GM23248 (cell line): ENCODE measurements at places on chromosomes 16 and 17. TPM values are rescaled to one million over a fixed set of nuclear protein-coding genes. Genes with fewer than 3 reads are reported as not detected.

GRCh38 chr17:28937044-28937729 lies 14.1 kb downstream of the PHF12 start:
- DNase-seq: peak; percentile 85
- H3K27ac ChIP-seq: peak overlapping the region; percentile 55
- H3K4me1 ChIP-seq: peaks cover 30% of the 10 kb centered on the region
- no peaks in the 10 kb centered on the region for H3K36me3 ChIP-seq

Gene CCL18
- not detected in 2 replicates for polyA plus RNA-seq

DNA sequence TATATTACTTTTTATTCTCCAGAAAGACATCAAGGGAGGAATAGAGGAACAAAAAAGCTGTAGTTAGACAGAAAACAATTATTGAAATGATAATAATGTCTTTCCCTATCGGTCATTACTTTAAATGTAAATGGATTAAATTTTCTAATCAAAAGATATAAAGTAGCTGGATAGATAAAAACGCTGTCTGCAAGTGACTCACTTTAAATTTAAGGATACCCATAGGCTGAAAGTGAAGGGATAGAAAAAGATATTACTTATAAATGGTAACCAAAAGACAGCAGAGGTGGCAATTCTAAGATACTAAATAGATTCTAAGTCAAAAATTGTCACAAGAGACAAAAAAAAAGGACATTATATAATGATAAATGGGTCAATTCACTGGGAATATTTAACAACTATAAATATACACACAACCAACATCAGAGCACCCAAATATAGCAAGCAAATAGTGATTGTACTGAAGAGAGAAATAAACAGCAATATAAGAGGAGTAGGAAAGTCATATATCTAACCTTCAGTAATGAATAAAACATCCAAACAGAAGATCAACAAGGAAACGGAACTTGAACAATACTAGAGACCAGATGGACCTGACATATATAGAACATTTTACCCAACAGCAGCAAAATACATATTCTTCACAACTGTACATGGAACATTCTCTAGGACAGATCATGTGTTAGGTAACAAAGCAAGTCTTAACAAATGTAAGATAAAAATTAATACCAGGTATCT lies 116.9 kb downstream of the BRIP1 start:
- no peak overlapping the region for H3K4me3 ChIP-seq
- no peaks in the 10 kb centered on the region for H3K4me1 ChIP-seq
- DNase-seq: no peak
- H3K36me3 ChIP-seq: no peaks in the 10 kb centered on the region
- no peaks in the 10 kb centered on the region for H3K27me3 ChIP-seq
- no peak overlapping the region for H3K27ac ChIP-seq

GRCh38 chr17:82076785-82077591 lies 11.4 kb upstream of the DUS1L start:
- no peaks in the 10 kb centered on the region for H3K27me3 ChIP-seq
- H3K36me3 ChIP-seq: no peaks in the 10 kb centered on the region
- no peaks in the 10 kb centered on the region for H3K4me1 ChIP-seq
- no peak for DNase-seq
- no peak overlapping the region for H3K4me3 ChIP-seq

- no peak for DNase-seq
- no peak overlapping the region for H3K4me3 ChIP-seq
- H3K4me1 ChIP-seq: no peaks in the 10 kb centered on the region
- H3K27me3 ChIP-seq: no peaks in the 10 kb centered on the region
These were observed 14.8 kb upstream of the CETP start for GRCh38 chr16:56946767-56947603.

Gene C16orf96
- polyA plus RNA-seq: not detected in 2 replicates

DNA sequence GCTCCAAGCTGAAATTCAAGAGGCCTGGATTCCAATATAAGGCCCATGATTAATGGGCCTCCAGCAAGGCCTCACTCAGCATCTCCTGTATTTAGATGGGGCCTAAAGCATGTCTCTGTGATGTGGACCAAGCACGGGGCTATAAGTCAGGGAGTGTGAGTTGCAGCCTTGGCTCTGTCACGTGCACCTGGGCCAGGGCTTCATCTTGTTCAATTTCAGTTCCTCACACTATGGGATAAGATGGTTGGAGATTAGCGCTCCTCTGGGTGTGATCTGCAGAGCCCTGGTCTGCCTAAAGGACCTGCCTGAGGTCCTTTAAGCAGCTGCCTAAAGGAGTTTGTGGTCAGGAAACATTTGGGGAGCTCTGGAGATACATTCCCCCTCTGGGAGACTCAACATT lies 25.2 kb downstream of the KLHL36 start:
- H3K36me3 ChIP-seq: no peaks in the 10 kb centered on the region
- H3K27ac ChIP-seq: no peak overlapping the region
- H3K4me1 ChIP-seq: no peaks in the 10 kb centered on the region

DNA sequence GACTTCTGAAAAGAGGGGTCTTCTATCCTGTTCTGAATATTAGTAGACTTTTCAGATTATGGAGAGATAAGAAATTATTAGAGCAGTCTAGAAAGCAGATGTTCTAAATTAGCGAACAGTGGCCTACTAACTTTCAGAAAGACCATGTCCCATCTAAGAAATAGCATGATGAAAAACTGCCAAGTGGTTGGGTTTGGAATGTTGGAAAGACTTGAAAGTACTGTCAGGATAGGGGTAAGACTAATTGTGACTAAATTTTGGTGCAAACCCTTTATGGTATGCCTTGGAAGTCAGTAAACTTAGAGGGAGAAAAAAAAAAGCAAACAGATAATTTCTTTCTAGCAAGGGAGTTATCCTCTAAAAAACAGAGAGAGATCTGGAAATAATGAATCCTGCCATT lies 41.1 kb downstream of the TANGO6 start:
- no peaks in the 10 kb centered on the region for H3K27me3 ChIP-seq
- DNase-seq: no peak
- H3K36me3 ChIP-seq: peaks cover 4% of the 10 kb centered on the region; the same call in 1 of the 2 replicates
- no peak overlapping the region for H3K27ac ChIP-seq
- H3K4me3 ChIP-seq: no peak overlapping the region

DNA sequence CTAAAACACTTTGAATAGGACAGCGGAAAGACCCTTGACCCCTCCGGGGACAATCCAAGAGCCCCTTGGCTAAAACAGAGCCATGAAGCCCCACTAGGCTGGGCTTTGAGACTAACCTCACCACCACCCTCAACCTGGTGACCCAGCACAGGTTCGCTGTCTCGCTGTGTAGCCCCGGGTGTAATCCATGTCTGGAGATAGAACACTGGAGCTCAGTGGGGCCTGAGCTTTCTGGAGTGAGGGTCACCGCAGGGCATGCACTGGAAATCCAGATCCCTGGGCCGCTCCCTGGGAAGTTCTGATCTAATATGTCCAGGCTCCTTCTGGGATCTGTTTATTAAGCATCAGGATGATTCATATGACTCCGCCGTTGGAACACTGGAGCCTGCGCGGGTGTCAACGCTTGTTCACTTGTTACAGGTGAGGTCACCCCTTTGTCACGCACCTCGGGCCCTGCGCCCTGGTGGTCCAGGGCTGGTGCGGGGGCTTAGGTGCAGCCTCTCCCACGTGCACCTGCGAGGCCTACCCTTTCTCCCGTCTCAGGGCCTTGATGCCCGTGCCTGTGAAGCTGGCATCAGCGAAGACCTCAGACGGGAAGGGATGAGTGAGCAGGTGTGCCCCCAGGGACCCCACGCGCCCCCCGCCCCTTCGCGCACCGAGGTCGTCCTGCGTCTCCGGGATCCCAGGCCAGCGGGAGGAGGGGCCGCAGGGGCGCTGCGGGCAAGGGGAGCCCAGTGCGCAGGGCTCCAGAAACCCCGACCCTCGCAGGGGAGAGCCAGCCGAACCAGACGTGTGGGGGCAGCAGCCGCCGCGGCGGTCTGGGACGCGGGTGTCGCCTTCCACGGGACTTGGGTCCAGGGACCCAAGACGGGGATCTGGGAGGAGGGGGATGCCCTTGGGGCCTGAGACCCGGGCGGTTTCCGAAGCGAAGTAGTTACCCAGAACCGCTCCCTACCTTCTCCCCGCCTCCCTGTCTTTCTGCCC lies 224.1 kb upstream of the FOXF1 start:
- no peak overlapping the region for H3K4me3 ChIP-seq
- H3K27ac ChIP-seq: no peak overlapping the region
- H3K4me1 ChIP-seq: no peaks in the 10 kb centered on the region
- DNase-seq: peak; percentile 42
- H3K36me3 ChIP-seq: no peaks in the 10 kb centered on the region

- H3K4me3 ChIP-seq: no peak overlapping the region
- H3K36me3 ChIP-seq: peaks cover 3% of the 10 kb centered on the region; the same call in 1 of the 2 replicates
- H3K27ac ChIP-seq: no peak overlapping the region
- no peaks in the 10 kb centered on the region for H3K27me3 ChIP-seq
- DNase-seq: no peak
These were observed 1.7 kb upstream of the ROGDI start for GRCh38 chr16:4803898-4804762.

Gene IL34
- polyA plus RNA-seq: 0.15 TPM in 1 of 2 replicates, not detected in the other

GRCh38 chr17:47287068-47287467 lies 33.4 kb downstream of the ITGB3 start:
- no peaks in the 10 kb centered on the region for H3K36me3 ChIP-seq
- H3K4me3 ChIP-seq: no peak overlapping the region
- H3K27ac ChIP-seq: peak overlapping the region; percentile 28; the same call in 1 of the 2 replicates
- H3K27me3 ChIP-seq: no peaks in the 10 kb centered on the region

Gene DLG4
- 1.3 and 1.9 TPM in 2 replicates for polyA plus RNA-seq

- peaks cover 30% of the 10 kb centered on the region for H3K4me1 ChIP-seq
- DNase-seq: no peak
- H3K27ac ChIP-seq: no peak overlapping the region
- H3K36me3 ChIP-seq: peaks cover 6% of the 10 kb centered on the region; the same call in 1 of the 2 replicates
- H3K27me3 ChIP-seq: no peaks in the 10 kb centered on the region
- no peak overlapping the region for H3K4me3 ChIP-seq
These were observed 3.4 kb downstream of the TMEM11 start for GRCh38 chr17:21210411-21211076.

GRCh38 chr16:72921620-72922019 lies 126.3 kb downstream of the ZFHX3 start:
- no peak overlapping the region for H3K27ac ChIP-seq
- H3K27me3 ChIP-seq: no peaks in the 10 kb centered on the region
- DNase-seq: peak; percentile 36
- no peaks in the 10 kb centered on the region for H3K4me1 ChIP-seq

Gene UBALD2
- polyA plus RNA-seq: 0.56 and 1.2 TPM in 2 replicates

DNA sequence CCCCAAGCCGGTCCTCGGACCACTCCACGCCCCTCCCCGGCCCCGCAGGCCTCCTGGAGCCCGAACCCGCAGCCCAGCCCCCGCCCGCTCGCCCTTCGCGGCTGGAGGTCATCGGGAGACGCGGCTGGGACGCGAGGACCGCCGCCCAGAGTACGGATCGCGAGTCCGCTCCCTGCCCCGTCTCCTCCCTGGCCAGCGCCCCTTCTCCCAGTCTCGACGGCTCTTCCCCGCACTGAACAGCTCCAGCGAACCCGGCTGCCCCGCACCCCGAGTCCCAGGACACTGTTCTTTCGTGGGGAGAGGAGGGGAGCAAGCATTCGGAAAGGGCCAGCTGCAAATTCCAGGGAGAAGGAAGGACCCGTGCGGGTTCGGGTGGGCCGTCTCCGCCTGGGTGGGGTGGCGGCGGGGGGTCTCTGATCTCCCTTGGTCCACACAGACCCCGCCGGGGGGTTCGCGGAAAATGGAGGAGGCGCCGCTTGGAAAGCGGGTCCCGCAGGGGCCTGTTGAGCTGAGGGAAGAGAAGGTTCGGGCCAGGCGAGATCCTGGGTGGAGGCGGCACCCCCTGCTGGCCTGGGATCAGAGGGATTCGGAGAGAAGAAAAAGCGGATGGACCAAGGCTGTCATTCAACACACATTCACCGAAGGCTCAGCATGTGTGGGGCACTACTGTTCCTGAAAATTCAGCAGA lies 632 bp upstream of the RTN4RL1 start:
- H3K27me3 ChIP-seq: no peaks in the 10 kb centered on the region; the same call in 1 of the 2 replicates
- H3K27ac ChIP-seq: no peak overlapping the region
- peak overlapping the region; percentile 65 for H3K4me3 ChIP-seq
- no peaks in the 10 kb centered on the region for H3K36me3 ChIP-seq

GRCh38 chr17:43114151-43114552 lies 11.0 kb downstream of the BRCA1 start:
- H3K27me3 ChIP-seq: no peaks in the 10 kb centered on the region
- no peak overlapping the region for H3K4me3 ChIP-seq

Gene NACA2
- not detected in 2 replicates for polyA plus RNA-seq
